ENCODE measurements at places on chromosomes 4 and X.

DNA sequence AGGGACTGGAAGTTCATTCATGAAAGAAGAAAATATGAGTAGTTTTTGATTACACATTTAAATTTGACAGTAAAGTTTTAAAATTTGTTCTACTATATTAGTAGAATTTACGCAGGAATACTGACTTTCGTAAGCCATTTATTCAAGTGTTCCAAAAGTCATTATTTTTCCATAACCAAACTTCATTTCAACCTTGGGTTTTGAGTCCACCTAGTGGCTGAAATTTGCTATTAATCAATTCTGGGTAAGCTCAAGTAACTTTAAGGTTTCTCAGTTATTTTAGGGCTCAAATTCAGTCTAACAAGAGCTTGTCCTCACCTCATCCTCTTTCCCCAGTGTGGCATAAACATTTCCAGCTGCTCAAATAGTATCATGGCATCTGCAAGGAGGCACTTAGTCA, 175.4 kb downstream of the SH3BGRL start:
- DNase-seq, result no peak

DNA sequence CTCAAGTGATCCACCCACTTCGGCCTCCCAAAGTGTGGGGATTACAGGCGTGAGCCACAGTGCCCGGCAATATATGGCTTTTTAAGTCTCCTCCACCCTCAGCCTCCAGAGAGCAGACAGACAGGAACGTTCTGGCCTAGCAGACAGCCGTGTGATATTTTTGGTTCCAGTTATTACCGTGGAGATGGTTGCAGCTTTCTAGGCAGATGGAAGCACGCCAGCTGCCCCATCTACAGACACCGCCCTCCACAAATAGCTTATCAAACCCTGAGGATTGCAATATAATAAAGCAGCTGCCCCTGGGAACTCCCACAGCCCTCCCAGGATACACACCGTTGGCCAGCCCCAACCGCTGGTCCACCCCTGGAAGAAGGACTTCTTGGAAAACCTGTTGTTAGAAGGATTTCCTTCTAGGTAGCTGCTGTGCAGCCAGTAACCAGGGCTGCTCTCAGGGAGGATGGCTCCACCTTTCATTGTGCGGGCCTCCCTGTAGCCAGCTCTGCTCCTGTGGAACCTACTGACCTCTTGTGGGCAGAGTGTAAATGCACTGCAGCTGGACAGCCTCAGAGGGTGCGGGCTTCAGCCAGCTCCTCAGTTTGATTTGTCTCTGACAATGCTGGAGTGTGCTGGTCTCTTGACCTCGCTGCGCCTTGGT, 44.0 kb downstream of the SLC25A5 start:
- DNase-seq, result peak; percentile 18

GRCh38 chr4:68462691-68463090, 15.4 kb downstream of the TMPRSS11E start:
- DNase-seq, result no peak

DNA sequence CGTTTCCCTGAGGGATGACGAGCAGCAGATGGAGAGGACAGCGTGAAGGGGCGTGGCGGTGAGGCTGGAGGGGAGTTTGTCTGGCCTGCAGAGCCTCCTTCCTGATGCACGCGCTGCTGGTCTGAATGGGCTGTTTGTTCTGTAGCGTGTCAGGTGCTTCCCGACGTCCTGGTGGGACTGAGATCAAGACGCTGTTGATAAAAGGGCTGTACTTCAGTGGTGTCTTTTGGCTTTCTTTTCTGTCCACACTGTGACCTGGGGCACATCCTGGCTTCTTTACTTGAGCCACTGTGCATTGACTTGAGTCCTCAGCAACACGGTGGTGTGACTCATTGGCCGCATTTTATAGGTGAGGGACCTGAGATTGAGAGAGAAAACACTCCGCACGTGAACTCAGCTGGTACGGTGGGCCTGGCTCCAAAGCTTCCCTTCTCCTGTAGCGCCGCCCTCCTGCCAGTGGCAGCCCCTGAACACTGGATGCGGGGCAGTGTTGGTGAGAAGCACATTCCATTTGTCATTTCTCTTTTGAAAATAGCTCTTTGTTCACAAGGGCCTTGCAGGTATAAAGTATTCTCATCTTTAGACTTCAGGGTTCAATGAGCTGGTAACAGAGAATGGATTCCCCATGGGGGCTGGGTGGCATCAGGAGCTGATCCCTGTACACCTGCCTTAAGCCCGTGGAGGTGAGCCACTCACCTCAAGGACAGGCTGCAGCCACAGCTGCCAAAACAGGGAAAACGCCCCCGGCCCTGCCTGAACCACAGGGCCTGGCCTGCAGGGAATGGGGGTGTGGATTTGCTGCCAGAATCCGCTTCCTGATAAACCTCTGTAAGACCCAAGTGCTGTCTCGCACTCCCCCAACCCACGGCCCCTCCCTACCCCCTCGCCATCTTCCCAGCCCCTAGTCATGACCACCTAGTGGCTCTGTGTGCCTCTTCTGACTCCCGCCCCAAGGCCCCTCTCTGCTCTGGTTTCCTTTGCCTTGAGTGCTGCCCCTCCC, 29.2 kb downstream of the NSG1 start:
- DNase-seq, result no peak

DNA sequence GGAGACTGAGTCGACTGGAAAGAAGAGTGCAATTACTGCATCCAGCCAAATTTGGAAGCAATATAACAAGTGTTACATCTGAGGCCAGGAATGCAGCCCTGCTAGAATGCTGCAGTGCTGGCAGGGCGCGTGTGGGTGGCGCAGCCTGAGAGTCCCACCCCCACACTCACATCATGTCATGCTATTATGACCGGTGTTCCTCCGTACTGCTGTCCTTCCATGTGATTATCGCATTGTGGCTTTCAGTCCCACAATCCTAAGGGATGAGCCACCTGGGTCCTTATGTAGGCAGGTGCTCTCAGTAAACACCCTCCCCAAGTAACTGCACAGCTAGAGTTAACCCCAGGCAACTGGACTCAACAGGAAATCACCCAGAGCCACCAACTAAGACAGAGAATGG, 122.6 kb upstream of the CPEB2 start:
- DNase-seq, result no peak

DNA sequence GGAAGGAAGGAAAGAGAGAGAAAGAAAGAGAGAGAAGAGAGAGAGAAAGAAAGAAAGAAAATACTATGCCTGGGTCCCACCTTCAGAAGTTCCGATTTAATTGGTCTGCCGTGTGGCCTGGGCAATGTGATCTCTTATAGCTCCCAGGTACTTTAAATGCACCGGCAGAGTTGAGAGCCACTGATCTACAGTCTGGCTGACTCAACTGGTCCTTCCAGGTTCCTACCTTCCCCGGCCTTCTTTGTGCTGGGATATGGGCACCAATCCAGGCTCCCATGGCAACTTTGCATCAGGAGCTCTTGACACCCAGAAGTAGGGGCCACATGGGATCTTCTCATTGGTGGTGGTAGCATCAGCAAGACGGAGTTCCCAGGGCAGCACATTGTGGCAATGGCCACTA, 186.5 kb upstream of the ATP6AP2 start:
- no peak for DNase-seq

- DNase-seq, result no peak
Observed at GRCh38 chr4:152264106-152264505, 271.8 kb downstream of the FBXW7 start.

- DNase-seq, result no peak
Observed at GRCh38 chrX:153557618-153558355, 40.3 kb downstream of the ATP2B3 start.

DNA sequence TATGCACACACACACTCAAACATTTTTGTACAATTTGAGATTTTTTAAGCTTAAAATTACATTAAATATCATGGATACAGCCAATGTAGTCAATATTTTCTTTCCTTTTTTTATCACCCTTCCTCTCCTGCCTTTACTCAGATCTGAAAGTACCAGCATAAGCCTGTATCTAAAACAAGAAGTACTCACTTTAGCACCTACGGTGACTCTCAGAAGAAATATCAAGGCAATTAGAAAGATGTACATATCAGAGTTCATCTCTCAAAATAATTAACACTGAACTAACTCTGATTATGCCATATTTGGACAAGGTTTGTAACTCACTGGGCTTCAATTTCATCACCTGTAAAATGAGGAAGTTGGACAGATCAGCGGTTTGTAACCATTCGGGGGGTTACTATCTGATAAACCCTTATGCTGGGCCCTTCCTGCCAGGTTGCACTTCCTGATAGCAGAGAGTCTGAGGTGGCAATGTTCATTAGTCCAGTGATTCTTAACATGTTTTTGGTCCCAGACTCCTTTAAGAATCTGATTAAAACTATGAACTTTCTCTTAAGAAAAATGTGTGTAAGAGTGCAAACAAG, 5.7 kb upstream of the GPR174 start:
- DNase-seq, result peak; percentile 74

GRCh38 chrX:148530464-148531077, 30.2 kb downstream of the AFF2 start:
- peak; percentile 1 for DNase-seq

- DNase-seq, result no peak
Observed at GRCh38 chrX:123685232-123685631, 47.6 kb downstream of the THOC2 start.

DNA sequence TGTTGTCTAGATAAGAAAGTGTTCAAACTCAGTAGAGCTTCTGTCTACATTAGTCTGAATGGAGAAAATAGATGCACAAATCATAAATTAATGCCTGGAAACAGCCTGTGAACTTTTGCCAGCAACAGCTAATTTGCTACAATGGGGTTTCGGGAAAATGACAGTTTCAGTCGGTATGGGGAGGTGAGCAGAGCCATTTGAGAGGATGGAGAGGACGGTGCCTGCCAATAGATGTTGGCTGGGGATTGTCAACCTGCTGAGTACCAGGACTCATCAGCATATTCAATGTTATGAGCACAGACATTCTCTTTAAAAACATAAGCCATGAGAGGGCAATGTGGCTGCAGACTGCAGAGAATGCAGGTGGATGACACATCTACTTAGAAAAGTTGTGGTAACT, 230.3 kb upstream of the PCDH18 start:
- no peak for DNase-seq

DNA sequence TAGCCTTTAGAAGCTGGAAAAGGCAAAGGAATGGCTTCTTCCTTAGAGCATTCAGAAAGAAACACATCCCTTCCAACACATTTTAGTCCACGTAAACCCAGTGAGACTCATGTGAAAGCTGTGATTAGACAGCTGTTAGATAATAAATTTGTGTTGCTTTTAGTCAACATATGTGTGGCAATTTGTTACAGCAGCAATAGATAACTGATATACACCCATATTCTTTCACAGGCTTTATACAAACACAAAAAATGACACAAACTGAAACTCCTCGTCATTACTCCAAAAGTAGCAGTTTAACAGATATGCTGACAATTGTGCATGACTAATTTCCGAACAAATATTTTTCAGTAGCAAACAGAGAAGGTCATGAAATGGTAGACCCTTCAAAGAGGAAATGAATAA, 65.3 kb downstream of the ANTXR2 start:
- no peak for DNase-seq

DNA sequence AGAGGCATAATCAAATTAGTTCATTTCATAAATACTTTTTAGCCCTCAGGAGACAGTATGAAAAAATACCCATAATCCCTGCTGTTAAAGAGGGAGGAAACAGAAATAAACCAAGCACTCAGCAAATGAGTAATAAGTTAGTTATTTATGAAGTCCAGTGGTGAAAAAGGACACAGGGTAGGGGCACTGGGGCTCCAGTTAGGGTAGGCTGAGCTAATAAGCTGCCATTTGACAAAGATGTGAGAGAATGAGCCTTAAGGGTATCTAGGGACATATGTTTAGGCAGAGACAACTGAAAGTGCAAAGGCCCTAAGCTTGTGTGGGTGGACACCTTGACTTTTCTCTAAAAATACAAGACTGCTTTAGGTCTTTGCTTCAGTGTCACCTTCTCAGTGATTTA, 94.4 kb downstream of the IL15 start:
- no peak for DNase-seq

- DNase-seq, result no peak
Observed at GRCh38 chr4:140686796-140687195, 69.4 kb downstream of the TBC1D9 start.

GRCh38 chr4:185218312-185218711, 8.9 kb downstream of the SNX25 start:
- DNase-seq, result no peak

DNA sequence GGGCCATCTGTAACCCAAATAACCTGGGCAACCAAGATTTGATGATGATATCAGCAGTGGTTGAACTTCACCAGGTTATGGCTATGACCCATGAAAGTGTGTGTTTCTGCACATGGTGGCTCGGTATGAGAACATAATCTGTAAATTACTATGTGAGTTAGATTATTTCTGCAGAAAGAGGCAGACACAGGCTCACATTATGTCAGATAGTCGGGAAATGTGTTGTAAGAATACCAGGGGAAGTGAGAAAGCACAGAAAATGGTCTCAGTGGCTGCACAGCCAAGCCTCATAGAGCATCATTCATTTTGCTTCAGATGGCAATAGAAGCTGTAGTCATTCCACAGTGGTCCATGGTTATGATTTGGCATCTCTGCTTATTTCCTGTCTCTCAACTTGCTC, 63.0 kb upstream of the RBPJ start:
- DNase-seq, result no peak

DNA sequence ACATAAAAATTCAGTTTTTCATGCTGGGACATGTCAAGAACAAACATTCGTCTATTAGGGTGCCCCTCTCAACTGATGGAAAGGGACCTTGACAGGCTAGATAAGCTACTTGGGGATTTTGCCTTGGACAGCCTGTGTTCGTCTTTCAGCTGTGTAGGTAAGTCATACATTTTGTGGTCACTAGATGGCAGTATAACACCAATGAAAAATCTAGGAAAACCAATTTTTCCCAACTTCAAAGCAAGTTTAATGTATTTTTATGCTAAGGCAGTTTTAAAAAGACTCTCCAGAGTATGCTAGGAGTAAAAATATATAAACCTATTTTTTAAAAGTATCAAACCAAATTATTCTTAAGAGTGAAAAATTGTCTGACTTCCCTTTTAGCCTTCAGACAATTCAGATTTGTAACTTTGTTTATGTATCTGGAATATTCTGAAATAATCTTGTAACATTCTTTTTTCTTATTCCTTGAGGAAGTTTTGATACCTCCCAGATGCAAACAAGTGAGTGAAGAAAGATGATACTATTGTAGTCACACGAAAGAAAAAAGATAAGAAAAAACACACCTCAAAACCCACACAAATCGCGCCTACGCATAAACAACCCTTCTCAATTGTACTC, 158.3 kb downstream of the CPE start:
- peak; percentile 3 for DNase-seq

DNA sequence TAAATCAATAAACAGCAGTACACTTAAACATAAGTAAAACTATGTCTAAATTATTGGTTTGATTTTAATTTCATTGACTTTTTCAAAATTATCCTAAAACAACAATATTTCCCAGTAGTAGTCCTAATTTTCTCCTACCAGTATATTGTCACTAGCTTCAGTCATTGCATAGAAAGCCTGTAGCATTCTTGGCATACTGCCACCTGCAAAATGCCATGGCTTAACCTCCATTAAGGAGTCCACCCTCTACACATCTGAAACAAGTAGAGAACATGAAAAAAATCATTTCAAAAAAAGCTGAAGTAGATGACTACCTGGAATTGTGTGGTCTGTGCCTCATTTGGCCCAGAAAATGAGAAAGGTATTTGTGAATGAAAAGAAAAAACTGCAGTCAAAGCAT, 348.5 kb downstream of the INPP4B start:
- DNase-seq, result no peak
